ENCODE measurements at places on chromosomes 2 and 18. TPM values are rescaled to one million over a fixed set of nuclear protein-coding genes. Genes with fewer than 3 reads are reported as not detected.

DNA sequence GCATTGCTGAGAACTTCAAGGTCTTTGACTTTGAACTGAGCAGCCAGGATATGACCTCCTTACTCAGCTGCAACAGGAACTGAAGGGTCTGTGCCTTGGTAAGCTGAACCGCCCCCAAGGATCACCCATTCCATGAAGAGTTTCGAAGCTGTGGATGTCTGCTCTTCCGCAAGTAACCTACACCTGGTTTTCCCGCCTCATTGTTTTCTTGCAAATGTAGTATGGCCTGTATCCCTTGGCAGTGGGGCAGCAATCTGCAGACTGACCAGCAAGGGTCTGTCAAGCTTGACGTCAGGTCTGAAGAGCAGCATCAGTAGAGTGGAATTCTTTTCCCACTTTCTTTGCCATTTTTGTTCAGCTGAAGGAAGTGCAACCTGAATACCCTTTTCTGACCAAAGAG is 62.6 kb upstream of the RAB12 start:
- H3K36me3 ChIP-seq: no peaks in the 10 kb centered on the region
- DNase-seq: no peak
- H3K4me3 ChIP-seq: no peak overlapping the region

DNA sequence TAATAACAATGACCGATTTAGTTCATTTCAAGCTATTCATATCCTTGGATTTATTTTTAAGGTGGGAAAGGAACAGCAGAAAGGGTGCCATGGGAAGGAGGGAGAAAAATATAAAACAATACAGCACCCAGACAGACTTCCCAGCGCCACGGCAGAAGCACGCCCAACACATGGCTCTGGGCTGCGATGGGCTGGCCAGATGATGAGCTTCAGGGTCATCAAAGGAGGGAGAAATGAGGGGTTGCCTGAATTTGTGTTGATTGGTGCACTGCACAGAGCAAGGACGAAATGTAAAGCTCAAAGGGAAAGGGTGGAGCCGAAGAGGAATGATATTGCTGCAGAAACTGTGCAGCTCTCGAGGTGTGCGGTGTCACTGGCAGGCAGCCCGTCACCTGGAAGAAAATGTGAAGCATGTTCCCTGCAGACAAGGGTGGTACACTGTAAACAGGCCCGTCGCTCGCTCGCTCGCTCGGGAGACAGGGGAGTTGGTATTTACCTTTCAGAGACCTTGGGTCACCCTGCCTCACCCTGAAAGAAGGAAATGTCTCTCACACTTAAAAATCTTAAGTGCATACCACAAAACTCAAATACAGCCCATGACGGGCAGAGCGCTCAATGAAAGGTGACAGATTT is 195.5 kb upstream of the CTAGE1 start:
- no peaks in the 10 kb centered on the region for H3K4me1 ChIP-seq
- H3K27ac ChIP-seq: no peak overlapping the region
- DNase-seq: no peak
- H3K27me3 ChIP-seq: no peaks in the 10 kb centered on the region

GRCh38 chr18:60898111-60898510 is 435.1 kb upstream of the CDH20 start:
- no peak for DNase-seq
- no peaks in the 10 kb centered on the region for H3K4me1 ChIP-seq
- H3K4me3 ChIP-seq: no peak overlapping the region
- no peak overlapping the region for H3K27ac ChIP-seq

DNA sequence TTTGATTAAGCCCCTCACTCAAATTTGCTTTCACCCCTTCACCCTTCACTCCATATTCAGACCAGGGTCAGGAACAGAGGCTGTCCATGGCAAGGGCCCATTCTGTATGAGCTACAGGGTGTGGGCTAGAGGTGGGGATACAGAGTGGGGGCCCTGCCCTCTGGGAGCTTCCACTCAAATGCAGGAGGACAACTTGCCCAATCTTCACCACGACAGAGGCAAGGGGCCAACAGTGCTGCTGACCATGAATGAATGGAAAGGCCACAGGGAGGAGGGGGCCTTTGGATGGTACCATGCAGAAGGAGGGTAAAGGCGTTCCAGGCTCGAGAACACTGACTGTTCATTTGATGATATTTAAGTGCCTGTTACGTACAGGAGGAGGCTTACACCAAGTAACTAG is 22.8 kb downstream of the ADRA2B start:
- no peak for DNase-seq
- no peak overlapping the region for H3K4me3 ChIP-seq
- H3K36me3 ChIP-seq: no peaks in the 10 kb centered on the region
- no peaks in the 10 kb centered on the region for H3K4me1 ChIP-seq
- H3K27ac ChIP-seq: no peak overlapping the region
- no peaks in the 10 kb centered on the region for H3K27me3 ChIP-seq

GRCh38 chr18:8816220-8816619 is 110.9 kb downstream of the MTCL1 start:
- DNase-seq: no peak
- H3K36me3 ChIP-seq: peaks cover 35% of the 10 kb centered on the region
- H3K4me3 ChIP-seq: no peak overlapping the region
- H3K27me3 ChIP-seq: no peaks in the 10 kb centered on the region
- no peak overlapping the region for H3K27ac ChIP-seq

- no peaks in the 10 kb centered on the region for H3K36me3 ChIP-seq
- H3K4me3 ChIP-seq: no peak overlapping the region
- no peak overlapping the region for H3K27ac ChIP-seq
- H3K4me1 ChIP-seq: peaks cover 5% of the 10 kb centered on the region
- DNase-seq: no peak
Measured at GRCh38 chr2:238571661-238572372, 145.1 kb downstream of the ASB1 start.

Gene LINC00305
- total RNA-seq: not detected
